D721Med (cell line): ENCODE measurements at places on chromosomes 12 and 14.

- DNase-seq = no peak
These were observed 125.9 kb upstream of the MAP1LC3B2 start for GRCh38 chr12:116433249-116433648.

DNA sequence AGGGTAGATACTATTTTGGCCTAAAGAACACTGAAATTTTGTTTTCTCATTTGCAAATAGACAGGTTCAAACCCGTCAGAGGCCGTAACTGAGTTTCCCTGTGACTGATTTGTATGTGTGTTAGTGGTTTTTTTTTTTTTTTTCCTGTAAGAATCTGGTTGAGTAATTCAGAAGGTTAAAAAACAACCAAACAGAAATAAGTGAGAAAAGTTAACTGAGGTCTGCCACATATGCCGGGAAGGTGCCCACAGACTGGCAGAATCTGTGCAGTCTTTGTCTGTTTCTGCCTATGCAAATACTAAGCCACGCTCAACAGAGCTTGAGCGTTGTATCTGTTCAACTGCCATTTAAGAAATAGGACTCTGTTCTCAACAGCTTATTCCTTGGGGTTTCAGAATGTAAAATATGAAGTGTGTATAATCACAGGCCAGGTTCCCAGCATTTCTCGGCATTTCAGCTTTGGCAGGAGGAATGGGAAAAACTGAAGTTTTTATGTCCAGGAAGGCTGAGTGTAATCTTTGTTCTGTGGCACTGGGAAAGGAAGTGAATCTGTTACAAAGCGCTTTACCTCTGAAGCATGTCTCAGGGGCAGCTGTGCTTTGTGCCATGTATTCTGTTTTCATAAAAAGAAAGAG is 181.9 kb downstream of the PRKCH start:
- no peak for DNase-seq

DNA sequence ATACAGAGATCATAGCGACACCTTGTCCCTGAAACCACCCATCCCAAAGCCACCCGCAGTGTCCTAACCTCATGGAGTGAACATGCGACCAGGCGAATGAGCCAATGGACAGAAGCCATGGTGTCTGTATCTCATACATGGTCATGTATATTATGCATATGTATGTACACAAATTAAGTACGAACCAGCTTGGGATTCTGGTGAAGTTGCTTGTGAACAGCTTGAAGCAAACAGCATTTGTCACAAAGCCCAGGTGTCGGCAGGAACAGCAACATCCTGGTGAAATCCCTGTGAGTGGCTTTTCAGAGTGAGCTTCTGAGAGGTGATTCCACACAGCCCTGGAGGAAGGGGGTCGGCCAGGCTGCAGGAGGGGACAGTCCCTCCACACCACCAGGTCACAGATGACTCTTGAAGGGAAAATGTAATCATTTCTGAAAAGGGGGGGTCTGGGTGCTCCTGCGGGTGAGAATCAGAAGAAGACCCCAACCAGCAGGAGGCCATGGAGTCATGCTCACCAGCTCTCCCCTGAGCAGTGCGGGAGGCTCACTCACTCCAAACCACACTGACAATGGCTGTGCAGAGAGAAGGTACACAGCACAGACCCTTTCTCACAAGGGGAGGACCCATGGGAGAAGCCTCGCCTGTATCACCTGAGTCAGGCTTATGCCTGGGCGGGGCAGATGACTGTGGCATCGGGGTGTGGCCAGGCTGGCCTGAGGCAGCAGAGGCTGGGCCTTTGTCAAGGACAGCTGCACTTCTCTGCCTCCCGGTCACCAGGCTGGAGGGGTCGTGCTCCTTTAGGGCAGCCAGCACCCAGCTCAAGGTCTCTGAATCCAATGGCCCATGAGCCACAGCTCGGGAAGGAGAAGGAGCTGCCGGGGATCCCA is 14.3 kb downstream of the CHGA start:
- no peak for DNase-seq

GRCh38 chr12:6341417-6342139 is at the start of gene TNFRSF1A:
Gene TNFRSF1A, minus strand, starts transcription at chr12:6342076. Its CDS starts 262 bp downstream, at chr12:6341814.
- DNase-seq = no peak

DNA sequence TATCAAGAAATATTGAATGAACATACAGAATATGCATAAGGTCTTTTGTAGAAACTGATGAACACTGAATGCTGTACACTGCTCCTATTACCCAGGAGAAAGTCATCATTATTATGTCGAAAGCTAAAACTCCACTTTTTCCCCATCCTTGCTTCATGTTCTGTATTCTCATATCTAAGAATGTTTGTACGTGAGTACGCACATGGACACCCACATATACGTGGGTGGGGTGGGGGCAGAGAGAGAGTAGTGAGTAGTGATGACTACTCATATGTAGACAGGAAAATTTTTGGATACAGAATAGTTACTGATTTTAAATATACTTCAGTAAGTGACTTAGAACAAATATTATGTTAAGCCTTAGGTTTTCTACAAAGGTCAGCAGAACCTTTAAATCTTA is 75.1 kb downstream of the FERMT2 start:
- no peak for DNase-seq
